Stimulated activated CD8-positive, alpha-beta memory T cell treated with anti-CD3 and anti-CD28 coated beads, Interleukin-15, amount 100 ng/mL, for 48 hours (primary cell): ENCODE measurements at places on chromosomes 11 and 22.

DNA sequence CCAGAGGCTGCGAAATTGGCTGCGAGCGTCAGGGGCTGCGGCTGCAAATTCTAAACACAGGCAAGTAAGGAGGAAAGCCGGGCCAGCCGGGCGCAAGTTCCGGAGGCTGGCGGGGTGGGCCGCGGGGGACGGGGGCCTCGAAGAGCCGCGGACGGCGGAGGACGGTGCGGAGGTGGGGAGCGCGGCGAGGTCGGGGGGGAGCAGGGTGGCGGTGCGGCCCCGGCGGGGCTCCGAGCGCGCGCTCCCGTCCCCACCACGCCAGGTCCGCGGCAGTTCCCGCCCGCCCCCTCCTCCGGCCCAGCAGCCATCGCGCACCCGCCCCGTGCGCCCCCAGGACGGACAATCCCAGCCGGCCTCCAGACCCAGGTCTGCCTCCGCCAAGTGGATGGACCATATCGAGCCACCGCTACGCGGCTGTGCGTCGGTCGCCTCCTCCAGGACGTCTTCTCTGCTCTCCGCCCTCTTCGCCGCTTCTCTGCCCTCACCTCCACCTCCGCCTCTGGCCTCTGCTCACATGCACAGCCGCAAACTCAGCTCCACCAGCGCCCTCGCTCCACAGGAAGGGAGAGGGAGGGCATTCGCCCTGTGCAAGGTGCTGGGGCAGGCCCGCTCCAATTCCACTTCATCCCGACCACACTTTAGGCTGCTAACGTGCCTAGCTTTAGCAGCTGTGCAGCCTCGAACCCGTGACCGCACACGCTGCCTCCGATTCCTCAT is 7.2 kb downstream of the ELFN2 start:
- no peak for DNase-seq

DNA sequence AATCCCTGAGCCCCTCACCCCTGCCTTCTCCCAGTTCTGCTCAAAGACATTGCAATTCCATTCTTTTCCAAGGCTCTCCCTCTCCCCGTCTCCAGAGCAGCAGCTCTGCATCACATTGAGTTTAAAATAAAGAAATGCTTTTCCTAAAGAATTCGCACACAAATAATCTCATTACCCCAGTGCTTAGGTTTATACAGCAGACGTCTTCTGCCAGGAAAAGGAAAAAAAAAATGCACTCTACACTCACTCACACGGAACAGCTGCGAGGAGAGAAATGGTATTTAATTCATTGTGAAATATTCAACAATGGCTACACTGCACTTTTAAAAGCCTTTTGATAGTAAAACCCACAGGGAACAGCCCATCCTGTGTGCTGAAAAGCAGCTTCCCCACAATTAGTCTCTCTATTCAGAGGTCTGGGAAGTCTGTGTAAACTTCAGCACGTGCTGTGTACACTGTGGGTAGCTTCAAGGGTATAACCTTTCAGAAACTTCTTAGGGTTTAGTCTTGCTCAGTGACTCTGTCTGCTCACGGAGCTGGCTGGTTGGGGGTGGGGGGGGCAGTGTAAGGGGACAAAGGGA is 42.8 kb downstream of the ETS1 start:
- no peak for DNase-seq

GRCh38 chr11:64998690-64999431 is 2.1 kb upstream of the BATF2 start:
- no peak for DNase-seq

DNA sequence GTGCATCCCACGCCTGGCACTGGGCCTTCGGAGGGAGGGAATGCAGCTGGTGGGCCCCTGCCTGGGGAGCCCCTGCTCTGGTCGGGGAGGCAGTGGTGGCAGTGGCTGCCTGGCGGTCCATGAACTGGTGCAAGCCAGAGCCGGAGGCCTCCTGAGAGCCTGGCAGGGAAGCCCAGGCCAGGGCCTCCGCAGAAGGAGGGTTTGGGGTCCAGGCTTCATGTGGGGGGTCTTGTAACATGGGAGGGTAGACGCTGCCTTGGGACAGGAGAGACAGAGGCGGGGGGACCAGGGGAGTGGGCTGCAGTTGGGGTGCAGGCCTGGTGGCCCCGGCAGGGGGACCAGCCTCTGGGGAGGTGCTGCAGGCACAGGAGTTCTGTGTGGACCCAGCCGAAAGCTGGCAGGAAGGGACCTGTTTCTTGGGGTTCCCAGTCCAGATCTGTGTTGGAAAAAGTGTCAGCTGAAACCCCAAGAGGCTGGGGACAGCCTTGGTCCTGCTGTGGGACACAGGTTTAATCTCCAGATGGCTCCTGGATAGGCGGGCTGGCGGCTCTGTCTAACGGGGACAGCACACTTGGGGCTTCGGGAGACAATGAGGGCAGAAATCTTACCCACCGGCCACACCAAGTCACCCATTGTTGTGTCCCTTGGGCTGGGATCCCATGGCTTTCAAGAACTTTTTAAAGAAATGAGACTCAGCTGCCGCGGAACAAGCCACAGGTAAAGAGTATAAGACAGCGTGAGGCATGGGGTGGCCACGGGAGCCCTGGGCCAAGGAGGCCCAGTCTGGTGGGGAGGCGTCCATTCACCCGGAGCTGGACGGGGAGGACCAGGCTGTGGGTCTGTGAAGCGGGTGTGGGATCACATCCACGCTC is 73.5 kb downstream of the KCNQ1 start:
- DNase-seq: no peak

DNA sequence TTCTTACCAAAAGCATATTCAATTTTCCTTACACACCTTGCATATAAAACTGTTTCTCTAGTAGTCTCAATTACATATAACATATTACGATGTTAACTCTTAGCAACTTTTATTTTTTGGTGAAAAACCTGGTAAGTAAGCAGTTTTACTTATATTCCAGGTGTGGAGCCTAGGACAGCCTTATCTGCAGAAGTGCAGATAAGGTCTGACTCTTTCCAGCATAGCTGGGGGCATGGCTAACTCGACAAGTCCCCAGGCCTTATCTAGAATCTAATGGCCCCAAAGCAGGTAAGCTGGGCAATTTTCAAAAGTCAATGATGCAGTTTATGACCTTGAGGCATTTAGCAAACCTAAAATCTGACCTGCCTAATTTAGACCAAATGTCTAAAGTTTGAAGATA is 4.2 kb upstream of the C1QTNF6 start:
- DNase-seq: no peak

GRCh38 chr11:57785072-57785471 is 23.5 kb downstream of the CTNND1 start:
- DNase-seq: no peak

DNA sequence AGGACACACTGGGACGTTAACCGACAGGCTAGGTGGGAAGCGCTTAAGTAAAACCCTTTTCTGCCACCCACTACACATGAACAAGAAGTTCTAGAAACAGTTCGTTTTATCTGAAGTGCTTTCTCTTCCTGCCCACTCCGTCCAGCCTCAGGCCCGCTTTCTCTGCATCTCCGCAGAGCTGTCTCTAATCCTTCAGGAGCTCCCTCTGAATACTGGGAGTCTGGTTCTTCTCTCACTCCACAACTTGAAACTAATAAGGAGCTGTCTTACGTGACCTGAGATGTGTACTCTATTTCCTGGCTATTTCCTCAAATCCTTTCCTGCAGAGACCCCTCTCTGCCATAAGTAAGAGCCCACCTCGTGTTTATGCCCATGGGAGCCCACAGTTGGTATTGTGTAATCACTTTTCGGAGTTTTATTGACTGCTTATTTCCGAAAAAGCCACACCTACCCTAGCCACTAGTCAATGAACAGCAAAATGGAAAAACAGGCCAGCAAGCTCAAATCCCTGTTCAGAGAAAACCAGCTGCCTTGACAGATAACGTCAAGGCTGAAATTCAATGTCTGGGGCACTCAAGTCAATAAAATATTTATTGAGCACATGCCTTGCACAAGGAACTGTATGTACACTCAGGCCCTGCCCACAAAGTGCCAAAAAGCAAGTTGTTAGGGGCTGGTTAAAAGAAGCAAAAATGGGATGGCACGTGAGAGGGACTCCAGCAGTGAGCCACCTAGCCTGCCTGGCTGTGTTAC is 4.9 kb downstream of the PC start:
- DNase-seq: no peak

DNA sequence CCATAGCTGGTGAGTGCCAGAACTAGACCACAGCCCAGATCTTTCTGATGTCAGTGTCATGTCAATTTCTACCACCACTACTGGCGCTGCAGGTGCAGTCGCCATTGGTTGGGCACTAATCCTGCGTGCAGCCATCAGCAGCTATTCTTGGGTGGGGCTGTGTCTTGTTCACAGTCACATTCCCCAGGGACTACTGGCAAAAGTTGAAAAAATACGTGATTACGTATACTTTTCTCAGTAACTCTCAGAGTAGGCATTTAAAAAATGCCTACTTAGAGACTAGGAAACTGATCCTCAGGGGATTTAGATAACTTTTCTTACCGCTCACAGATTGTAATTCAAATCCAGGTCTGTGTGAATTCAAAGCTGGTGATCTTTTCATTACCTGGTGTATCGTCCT is 127.7 kb downstream of the ADAMTS15 start:
- no peak for DNase-seq

GRCh38 chr22:48919851-48920589 is 907.7 kb downstream of the BRD1 start:
- DNase-seq: no peak

- DNase-seq: no peak
Observed at GRCh38 chr11:8871171-8871775, 39.7 kb upstream of the AKIP1 start.

- DNase-seq: no peak
Observed at GRCh38 chr11:125091877-125092664, 19.4 kb downstream of the TMEM218 start.

GRCh38 chr11:86537541-86538222 is 134.7 kb downstream of the ME3 start:
- no peak for DNase-seq

GRCh38 chr11:108340973-108341372 is 118.1 kb downstream of the ATM start:
- no peak for DNase-seq

DNA sequence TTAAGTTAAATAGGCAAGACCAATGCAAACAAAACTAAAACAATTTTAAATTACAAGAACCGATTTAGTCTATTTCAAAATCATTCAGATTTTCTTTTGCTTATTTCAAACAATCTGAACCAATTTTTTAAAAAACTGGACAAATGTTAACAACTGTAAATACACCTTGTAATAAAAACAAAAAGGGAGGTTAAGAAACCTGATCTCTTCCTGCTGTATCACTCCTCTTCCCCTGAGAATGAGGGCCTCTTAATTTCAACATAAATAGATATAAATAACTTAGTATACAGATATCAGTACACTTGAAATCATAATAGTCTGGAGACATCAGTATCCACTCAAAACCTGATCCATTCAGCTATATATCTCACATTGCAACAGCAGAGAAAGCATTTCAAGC is 346.6 kb downstream of the TTC28 start:
- DNase-seq: no peak

DNA sequence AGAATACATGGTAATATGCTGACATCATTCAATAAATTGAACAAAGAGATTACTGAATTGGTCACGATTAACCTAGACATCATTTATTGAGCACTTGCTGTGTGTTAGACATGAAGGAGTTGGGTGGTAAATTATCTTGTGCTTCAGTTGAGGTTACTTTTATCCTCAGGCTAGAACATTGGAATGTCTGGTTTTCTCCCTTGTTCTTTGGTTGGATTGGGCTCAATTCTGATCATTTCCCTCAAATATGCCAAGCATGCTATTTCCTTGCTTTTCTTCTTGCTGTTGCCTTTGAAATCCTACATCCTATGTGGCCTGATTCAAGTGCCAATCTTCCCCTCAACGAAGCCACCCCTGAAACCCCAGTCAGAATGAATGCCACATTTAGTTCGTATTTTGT is 65.8 kb downstream of the DEUP1 start:
- no peak for DNase-seq

GRCh38 chr11:17684550-17684949 is 34.8 kb upstream of the MYOD1 start:
- no peak for DNase-seq

GRCh38 chr11:66014804-66015453 is 3.1 kb downstream of the CST6 start:
- DNase-seq: no peak

- DNase-seq: no peak
Observed at GRCh38 chr22:34296461-34296860, 376.2 kb upstream of the LARGE1 start.

GRCh38 chr11:64710418-64711137 is 12.4 kb downstream of the NRXN2 start:
- no peak for DNase-seq

GRCh38 chr11:99739464-99740089 is 718.8 kb downstream of the CNTN5 start:
- no peak for DNase-seq

DNA sequence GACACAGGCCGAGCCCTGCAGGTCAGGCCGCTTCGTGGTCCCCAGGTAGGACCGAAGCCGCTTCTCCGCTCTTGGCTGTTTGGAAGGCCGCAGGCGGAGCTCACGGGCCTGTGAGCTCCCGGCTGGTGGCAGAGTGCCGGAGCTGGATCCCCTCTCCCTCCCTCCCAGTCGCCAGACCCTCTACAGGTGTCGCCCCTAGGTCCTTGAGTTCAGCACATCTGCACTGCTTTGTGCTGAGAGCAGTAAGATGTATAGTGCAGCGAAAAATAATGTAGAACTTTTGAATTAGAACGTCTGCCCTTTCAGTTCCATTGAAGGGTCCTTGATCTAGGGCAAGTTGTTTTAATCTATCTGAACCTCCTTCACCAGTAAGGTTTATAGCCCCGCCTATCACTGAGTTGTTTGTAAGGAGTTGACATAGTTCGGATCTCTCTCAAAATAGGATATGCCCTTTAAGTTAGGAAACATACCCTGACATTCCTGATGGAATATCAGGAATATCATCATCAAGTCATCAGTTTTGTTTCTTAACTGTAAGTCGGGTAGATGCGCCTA is 419 bp downstream of the ANKRD49 start:
- DNase-seq: no peak

- DNase-seq: no peak
Observed at GRCh38 chr11:12680246-12680939, 6.2 kb downstream of the TEAD1 start.

GRCh38 chr11:34600339-34601084 is 20.4 kb upstream of the EHF start:
- no peak for DNase-seq

GRCh38 chr11:117479372-117479771 is 151.7 kb downstream of the CEP164 start:
- peak; percentile 21 for DNase-seq
